ENCODE measurements at places on chromosomes 16 and 17.

- DNase-seq = no peak
Measured at GRCh38 chr16:23570992-23571632, 13.6 kb downstream of the UBFD1 start.

- no peak for DNase-seq
Measured at GRCh38 chr17:16947470-16947869, 24.4 kb downstream of the TNFRSF13B start.

DNA sequence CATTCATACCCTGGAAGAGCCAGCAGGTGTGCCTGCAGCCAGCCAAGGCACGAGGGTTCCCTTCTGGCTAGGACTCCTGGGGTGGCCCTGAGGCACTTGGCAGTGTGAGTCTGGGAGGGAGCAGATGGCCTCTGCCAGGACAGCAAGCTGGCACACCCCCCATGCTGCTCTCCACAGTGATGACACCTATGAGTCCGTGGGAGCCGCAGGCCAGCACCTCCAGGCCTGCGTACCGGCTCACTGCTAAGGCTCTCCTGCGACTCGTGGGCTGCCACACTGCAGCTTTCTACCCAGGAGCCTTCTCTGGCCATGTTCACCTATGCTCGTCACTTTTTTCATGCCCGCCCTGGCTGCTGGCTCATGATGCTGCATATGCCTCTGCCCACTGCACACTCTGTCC is 68.1 kb downstream of the NDEL1 start:
- DNase-seq = no peak

DNA sequence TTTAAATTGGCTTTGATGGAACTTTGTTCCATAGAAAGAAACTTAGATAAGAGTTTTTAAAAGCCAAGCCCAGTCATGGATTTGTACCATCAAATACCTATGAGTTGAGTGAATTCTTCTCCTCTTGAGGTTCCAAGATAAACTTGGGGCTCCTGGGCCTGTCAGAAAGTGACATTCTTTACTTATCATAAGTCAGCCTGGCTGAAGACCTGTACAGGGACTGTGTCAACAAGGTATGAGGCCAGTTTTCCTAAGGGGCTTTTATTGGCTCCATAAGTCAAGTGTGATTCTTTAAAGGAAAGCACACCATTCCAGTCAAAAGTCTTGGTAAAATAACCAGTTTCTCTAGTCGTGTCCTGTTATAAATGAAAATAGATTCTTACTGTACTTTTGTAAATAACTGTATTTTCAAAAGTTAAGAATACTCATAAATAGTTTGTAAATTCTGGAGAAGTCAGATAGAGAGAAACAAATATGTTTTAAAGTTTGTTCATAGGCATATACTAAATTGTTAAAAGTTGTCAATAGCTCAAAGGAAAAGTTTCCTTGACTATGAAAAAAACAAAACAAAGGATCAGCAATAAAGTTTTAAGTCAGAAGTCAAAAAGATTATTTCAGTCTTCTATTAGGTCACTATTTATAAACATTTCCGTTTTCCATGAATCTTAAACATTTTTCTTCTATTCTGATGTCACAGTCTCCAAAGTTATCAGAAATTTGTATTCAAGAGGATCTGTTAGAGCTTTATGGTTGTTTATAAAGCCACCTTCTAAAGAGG is 22.5 kb upstream of the MYO1D start:
- DNase-seq = no peak

- DNase-seq = peak; percentile 75
Measured at GRCh38 chr16:27401768-27402568, at the start of gene IL21R. TSS of gene IL21R (plus strand) at chr16:27402174. CDS start at chr16:27430072, 27,898 bp downstream.

- no peak for DNase-seq
Measured at GRCh38 chr16:68991075-68991474, 114.4 kb upstream of the HAS3 start.

- no peak for DNase-seq
Measured at GRCh38 chr16:55754056-55754455, 78.8 kb downstream of the CES1 start.

DNA sequence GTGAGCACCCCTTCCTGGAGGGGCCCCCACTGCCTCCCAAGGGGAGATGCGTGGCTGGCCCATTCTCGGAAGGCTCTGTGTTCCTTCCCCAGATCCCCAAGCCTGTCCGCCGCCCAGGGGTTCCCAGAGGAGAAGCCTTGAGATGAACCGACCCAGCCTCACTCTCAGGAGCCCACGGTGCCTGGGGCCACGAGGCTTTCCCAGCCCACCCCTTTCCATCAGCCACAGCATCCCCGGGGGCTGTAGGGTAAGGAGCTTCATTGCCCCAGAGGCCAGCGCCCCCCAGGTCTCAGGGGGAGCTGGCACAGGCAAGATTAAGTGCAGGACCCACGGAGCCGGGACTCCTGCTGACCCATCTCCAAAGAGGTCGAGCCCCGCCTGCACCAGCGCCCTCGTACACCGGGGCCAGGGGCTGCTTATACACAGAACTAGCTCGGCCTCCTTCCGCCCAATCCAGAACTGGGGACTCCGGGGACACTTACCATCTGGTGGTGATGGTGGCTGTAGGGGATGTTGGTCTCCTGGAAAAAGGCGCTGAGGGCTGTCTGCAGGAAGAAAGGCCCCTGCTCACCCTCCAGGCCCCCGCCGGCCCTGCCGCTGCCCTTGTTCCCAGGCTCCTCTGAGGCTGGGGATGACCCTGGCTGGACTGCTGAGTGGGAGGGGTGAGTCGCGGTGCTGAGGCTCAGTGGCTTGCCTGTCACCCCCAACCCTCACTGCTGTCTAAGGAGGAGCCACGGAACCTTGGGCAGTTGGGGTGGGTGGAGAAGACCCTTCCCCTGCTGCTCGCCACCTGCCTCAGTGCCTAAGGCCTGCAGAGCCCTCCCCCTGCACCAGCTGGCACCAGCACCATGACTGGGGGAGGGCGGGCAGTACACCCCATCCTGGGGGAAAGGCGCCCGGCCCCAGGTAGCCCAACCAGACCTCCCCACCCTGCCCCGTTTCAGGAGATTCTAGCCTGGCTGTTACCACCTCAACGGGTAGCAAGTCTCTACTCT is 4.4 kb downstream of the UBALD1 start:
- DNase-seq = no peak

GRCh38 chr17:9256751-9257629 is 235.7 kb downstream of the NTN1 start:
- no peak for DNase-seq

- no peak for DNase-seq
Measured at GRCh38 chr17:40295488-40296436, 8.1 kb downstream of the CDC6 start.

- DNase-seq = no peak
Measured at GRCh38 chr17:48856122-48856821, 25.4 kb downstream of the CALCOCO2 start.

- DNase-seq = no peak
Measured at GRCh38 chr16:75319513-75320411, 68.3 kb upstream of the BCAR1 start.

DNA sequence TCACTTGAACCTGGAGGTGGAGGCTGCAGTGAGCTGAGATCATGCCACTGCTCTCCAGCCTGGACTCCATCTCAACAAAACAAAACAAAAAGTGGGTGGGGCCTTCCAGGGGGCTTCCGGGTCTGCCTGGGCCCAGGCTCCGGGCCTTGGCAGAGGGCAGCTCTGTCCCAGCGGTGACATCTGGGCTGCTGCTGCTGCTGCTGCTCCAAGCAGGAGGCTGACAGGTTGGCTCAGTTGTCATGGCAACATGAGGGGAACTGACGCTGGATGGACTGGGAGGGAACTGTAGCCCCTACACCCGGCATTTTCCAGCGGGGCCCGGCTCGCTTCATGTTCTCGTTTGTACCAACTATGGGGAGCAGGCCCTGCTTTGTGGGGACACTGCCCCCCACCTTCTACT is 4.0 kb downstream of the BAIAP3 start:
- no peak for DNase-seq

DNA sequence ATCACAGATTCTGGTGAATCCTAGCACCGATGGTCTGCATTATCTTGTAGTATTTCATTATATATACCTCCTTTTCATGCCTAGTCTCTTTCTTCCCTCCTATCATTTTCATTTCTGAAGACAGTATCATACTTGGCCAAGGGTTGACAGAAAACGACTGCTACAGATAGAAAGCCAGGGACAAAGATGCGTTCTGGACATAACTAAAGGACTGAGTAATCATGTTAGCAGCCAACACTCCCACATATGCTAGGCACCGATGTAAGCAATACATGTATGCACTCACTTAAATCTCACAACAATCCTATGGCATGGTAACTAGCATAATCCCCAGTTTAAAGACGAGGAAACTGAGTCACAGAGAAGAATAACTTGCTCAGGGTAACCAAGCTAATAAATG is 22.9 kb downstream of the RDM1 start:
- DNase-seq = no peak

DNA sequence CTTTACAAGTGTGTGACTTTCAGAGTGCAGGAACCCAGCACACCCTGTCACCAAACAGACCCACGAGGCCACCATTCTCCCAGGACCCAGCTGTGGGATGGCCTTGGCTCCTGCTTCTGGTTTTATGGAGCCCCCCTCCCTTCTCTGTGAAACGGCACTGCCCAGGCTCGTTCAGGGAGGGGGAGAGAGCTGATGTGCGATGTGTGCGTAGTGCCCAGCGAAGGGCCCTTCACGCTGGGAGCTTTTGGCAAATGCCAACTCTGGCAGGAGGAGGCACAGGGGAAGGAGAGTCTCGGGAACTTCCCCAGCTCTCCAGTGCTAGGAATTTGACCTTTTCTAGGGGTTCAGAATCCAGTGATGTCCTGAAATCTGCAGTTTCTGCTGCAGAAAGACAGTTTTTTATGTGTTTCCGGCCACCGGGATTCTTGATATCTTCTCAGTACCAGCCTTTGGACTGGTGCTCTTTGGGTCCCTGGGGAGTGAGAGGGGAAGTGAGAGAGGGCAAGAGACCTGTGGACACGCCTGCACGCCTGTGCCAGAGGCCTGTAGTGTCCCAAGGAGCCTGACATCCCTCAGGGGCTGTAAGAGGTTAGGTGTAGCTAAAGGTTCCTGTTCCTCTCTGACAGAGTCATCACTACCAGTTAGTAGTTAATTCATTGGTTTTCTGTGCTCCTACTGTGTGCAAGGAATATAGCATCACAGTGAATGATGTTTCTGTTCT is 45.1 kb downstream of the CMIP start:
- no peak for DNase-seq

DNA sequence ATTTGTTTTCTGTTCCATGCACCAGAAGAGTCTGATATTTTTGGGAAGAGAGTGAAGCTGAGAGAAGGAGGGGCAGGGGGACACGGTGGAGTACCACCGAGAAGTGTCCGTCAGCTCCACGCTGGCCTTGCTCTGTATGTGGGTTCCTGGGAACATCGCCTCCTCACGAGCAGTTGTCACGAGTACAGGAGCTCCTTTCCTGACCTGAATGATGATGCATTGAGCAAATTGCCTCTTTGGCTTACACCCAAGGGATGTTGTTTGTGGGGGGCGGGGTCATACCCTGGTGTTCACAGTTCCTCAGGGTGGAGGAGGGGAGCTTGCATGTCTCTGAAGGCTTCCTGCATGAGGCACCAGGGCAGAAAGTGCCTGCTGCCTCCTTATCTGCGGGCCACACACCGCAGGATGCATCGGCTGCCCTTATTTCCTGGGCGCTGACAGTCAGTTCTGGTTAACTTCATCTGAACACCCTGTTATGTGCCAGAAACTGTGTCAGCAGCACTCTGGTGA is 36.2 kb downstream of the RGS9 start:
- peak; percentile 51 for DNase-seq

- DNase-seq = no peak
Measured at GRCh38 chr17:30517786-30518185, 40.6 kb downstream of the GOSR1 start.

GRCh38 chr17:3986270-3986938 is 22.2 kb upstream of the ATP2A3 start:
- no peak for DNase-seq

GRCh38 chr16:82229800-82230619 is 60.0 kb upstream of the MPHOSPH6 start:
- DNase-seq = peak; percentile 35

DNA sequence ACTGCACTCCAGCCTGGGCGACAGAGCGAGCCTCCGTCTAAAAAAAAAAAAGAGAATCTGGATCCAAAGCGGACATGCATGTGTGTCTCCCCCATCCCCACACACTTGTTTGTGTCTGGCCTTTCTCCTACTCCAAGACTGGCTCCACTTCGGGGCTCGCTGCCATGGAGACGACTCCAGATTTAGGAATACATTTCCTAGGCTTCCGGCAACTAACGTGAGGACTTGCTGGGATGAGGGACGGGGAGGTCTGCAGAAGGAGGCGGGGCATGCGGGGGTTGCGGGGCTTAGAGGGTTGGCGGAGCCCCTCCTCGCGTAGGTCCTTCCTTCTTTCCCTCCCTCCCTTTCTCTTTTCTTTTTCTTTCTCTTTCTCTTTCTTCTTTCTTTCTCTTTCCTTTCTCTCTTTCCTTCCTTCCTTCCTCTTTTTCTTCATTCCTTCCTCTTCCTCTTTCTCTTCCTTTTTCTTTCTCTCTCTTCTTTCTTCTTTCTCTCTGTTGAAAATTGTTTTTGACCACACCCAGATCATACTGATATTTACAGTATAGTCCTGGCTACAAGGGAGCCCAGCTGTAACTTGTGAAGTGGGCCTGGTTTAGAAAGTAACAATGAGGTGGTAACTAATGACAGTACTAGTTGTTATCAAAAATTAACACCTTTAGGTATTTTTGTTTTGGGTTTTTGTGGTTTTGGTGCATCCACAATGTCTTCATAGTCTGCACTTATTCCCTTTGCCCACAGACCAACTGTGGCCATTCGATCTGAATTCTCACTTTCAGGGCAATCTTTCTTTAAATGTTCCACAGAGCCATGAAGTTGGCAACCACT is 25.2 kb downstream of the MIS12 start:
- DNase-seq = no peak

- no peak for DNase-seq
Measured at GRCh38 chr17:13750816-13751793, 149.4 kb upstream of the HS3ST3A1 start.

DNA sequence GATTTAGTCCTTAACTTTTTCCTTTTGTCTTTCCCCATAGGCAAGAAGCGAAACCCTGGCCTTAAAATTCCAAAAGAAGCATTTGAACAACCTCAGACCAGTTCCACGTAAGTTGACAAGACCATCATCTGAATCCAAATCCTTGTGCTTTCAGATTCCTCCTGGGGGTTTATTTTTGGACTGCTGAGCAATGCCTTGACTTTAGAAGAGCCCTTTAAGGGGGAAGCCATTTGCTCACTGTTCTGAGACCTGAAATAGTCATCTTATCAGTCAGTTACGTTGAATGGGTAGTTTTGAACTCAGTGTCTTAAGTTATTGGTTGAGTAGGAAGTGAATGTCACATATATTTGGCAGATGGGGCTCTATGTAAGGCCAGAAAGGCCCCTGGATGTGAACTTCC is 91.2 kb downstream of the MAP2K6 start:
- DNase-seq = no peak

- no peak for DNase-seq
Measured at GRCh38 chr16:75309899-75310430, 58.5 kb upstream of the BCAR1 start.

Measured in stimulated activated CD8-positive, alpha-beta memory T cell treated with anti-CD3 and anti-CD28 coated beads, Interleukin-12 subunit alpha, Interleukin-12 subunit beta, amount 100 ng/mL, for 1 hour (primary cell).